NAMALWA (cell line): ENCODE measurements at places on chromosomes 16 and 17.

GRCh38 chr16:57642160-57643135 lies 14.0 kb downstream of the ADGRG1 start:
- no peak for DNase-seq

DNA sequence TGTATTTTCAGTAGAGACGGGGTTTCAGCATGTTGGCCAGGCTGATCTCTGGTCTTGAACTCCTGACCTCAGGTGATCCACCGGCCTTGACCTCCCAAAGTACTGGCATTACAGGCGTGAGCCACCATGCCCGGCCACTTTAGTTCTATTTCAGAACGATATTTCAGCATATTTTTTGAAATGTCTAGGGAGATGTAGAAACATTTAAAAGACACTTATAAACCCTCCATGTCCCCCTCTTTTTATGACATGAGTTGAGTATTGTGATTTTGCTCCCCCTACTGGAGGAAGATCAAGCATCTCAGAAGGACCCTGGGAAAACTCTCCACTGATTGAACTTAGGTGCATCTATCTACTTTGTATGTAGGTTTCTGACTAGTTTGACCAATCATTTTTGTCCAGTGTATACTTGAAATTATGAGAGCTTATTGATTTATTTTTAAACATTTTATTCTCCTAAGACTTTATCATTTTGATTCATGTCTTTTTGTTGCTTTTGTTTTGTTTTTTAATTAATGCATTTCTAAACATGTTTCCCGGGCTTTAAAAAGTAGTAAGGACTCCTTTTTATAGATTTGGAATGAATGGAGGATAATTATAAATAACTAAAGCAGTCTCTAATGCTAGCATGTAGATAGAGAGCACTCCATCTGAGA lies 105.1 kb downstream of the CHD9 start:
- DNase-seq: peak; percentile 78

DNA sequence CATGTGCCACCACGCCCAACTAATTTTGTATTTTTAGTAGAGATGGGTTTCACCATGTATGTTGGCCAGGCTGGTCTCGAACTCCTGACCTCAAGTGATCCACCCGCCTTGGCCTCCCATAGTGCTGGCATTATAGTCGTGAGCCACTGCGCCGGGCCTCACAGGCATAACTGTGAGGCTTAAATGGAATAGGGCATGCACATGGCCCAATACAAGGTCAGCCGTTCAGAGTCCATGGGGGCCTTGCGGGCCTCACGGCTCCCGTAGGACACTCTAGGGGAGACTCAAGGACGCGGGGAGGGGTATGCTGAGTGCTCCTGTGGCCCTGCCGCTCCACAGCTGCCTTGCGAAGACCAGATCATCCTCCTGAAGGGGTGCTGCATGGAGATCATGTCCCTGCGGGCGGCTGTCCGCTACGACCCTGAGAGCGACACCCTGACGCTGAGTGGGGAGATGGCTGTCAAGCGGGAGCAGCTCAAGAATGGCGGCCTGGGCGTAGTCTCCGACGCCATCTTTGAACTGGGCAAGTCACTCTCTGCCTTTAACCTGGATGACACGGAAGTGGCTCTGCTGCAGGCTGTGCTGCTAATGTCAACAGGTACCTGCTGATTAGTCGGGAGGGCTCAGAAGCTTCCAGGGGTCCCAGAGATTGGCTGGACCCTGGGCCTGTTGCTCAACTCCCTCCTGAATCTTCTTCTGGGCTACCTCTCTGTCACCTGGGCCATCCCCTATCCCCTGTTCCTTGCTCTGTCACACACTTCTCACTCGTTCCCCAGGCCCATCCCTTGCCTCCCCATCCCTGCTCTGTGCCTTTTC lies 12.3 kb downstream of the NR1D1 start:
- DNase-seq: no peak

GRCh38 chr17:45428050-45428617 lies 4.5 kb downstream of the ARHGAP27 start:
- DNase-seq: peak; percentile 87

- no peak for DNase-seq
Observed at GRCh38 chr16:19291475-19291874, 5.9 kb downstream of the CLEC19A start.

DNA sequence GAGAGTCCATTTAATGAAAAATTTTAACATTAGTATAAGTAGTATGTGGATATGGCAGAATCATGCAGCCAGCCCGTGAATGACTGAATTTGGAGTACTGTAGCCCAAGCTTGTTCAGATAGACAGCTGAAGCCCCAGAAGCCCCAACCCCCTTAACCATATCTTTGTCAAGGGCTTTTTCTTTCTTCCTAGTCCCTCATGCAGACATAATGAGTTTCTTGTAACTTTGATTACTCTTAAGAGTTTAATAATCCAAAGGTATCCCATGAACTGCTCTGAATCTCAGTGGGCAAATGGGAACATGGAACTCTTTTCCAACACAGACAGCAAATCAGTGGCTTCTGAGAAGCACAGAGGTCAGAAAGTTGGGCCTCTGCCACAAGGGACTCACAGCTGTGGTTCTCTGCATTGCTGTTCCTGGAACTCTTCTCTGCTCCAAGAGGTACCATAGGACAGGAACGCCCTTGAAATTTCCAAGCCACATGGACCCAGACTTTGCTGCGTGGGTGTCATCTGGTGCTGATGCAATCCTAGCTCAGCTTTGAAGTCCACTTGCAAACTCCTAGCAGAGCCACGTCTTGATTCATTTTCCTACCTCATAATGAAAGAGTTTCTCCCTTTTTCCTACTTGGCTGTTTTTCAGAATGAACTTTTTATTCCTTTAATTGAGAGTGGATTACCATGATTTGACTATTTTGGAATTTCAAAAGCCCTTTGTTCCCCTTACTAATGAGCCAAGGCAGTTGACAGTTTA lies 18.1 kb downstream of the LYRM1 start:
- no peak for DNase-seq
